Activated T-cell treated with anti-CD3 and anti-CD28 coated beads for 4 hours (primary cell): ENCODE measurements at places on chromosomes 16 and 17.

DNA sequence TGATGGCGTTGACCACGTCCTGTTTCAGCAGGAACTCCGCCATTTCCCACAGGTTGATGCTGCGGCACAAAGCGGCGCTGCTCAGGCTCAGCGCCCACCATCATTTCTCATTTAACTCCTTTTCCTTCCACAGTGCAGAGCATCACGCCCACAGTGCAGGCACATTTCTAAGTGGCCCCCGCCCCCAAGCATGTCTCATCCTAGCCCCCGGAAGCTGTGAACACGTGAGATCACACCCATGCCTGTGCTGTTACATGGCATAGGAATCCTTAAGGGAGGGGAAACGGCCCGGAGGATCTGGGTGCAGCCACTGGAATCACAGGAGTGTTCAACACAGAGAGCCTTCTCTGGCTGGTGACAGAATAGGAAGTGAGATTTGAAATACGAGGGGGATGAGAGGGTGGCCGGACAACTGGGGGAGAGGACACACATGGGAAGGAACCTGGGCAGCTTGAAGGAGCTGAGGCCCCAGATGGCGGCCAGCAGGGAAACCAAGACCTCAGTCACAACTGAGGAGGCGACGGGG is 4.7 kb downstream of the NAGPA start:
- no peak for DNase-seq

- no peak for DNase-seq
These were observed 41.8 kb downstream of the STAT3 start for GRCh38 chr17:42346481-42346880.

DNA sequence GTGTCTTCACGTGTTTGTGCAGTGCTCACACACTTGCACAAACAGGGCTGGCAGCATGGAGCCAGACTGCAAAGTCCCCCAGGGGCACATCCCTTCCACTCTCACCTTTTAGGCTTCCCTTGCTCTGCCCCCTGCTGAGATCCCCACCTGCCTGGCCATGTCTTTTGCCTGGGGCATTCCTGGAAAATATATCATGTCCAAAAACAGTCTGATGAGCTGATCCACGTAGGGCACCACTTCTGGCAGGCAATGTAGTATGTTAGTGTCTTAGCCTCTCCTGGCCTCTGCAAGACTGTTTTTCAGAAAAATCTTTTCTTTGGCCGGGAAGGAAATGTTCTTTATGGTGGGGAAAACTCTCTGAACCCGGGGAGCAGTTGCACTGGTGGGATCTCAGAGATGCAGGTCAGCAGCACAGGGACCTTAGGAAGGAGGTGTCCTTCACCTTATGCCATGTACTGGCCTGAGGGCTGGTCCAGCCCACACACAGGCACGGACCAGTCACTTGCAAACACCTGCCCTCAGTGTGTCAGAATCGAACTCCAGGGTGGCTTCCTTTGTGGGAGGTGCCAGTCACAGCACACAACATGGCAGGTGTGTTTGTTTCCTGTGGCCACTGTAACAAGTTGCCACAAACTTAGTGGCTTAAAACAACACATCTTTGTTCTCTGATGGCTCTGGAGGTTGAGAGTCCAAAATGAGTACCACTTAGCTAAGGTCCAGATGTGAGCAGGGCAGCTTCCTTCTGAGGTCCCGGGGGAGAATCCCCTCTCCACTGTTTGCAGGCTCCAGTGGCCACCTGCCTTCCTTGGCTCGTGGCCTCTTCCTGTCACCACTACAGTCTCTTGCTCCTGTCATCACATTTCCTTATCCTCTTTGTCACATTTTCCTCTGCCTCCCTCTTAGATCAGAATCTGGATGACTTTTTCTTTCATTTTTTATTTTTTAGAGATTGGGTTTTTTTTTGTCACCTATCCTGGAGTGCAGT is 46.6 kb downstream of the MPRIP start:
- no peak for DNase-seq

DNA sequence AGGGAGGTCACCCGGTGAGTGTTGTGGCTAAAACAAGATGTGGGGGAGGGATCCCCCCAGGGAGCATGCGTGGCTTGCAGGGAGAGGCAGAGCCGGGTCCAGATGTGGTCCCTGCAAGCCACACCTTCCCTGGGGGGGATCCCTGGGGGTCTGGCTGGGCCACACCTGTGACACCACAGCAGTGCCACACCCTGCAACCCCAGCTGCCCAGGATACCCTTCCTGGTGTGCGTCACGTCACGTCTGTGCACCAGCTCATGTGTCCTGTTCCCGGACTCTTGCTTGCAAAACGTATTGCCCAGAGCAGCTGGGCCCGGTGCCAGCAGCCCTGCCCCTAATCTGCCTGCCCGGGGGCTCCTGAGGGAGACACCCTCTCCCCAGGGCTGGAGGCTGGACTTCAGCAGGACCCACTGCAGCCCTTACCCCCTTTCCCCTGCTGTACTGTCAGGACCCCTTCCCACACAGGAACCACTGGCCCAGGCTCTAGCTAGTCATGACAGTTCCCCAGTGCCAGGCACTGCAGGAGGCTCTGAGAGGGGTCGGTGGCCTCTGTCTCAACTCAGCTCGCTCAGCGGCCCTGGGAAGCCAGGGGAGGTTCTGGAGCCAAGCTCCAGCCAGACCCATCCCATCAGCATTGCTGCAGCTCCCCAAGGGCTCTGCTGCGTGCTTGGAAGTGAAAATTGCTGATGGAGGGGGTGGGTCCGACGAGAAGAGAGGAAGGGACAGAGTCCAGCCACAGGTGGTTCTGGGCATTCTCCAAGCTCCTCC is 25.8 kb upstream of the ACSF3 start:
- no peak for DNase-seq

GRCh38 chr17:66655461-66655860 is 179.5 kb upstream of the CACNG5 start:
- no peak for DNase-seq

DNA sequence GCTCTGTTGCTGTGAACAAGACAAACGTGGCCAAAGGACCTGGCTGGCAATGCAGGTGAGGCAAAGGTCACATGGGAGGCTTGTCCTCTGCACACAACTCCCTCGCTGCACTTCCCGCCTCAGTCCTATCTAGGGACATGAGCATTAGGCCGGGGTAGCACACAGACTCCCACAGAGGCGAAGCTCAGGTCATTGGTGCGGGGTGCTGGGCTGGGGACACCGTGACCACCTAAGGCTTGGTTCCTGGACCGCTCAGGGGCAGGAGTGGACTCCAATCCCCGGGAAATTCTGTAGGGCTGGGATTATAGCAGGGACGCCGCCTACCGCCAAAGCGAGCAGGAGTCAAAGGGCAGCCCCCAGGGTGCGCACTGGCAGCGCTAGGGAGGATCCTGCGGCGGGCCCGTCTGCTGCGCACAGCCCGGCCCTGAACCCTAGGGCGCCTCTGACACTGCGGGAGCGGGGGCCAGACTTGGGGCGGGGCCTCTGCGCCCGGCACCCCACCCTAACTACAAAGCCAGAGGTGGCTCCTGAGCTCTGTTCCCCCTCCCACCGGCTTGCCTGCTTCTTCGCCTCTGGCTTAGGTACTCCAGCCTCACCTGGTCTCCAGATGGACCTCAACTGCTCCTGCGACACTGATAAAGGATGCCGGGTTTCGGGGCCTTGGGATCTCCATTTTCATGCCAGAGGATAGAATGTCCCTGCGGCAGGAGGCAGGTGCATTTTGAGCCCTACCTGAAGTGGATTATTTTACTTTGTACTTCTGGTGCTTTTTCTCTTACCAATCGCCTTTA is 3.9 kb upstream of the MT1B start:
- no peak for DNase-seq

GRCh38 chr17:17811381-17812210 is 25.2 kb downstream of the SREBF1 start:
- no peak for DNase-seq

- DNase-seq: no peak
These were observed 434.2 kb downstream of the SOX9 start for GRCh38 chr17:72555052-72555451.

DNA sequence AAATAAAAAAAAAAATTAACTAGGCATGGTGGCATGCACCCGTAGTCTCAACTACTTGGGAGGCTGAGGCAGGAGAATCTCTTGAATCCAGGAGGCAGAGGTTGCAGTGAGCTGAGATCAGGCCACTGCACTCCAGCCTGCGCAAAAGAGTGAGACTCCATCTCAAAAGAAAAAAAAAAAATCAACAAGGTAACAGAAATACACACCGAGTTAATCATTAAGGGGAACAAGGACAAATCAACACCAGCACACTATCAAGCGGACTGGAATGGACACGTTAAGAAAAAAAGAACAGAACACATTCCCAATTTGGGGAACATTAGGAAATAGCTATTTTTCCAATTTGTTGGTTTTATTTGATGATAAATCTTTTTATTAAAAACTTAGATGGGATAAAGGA is 28.4 kb upstream of the GLG1 start:
- no peak for DNase-seq

- no peak for DNase-seq
These were observed 36.9 kb upstream of the CRISPLD2 start for GRCh38 chr16:84782846-84783245.

DNA sequence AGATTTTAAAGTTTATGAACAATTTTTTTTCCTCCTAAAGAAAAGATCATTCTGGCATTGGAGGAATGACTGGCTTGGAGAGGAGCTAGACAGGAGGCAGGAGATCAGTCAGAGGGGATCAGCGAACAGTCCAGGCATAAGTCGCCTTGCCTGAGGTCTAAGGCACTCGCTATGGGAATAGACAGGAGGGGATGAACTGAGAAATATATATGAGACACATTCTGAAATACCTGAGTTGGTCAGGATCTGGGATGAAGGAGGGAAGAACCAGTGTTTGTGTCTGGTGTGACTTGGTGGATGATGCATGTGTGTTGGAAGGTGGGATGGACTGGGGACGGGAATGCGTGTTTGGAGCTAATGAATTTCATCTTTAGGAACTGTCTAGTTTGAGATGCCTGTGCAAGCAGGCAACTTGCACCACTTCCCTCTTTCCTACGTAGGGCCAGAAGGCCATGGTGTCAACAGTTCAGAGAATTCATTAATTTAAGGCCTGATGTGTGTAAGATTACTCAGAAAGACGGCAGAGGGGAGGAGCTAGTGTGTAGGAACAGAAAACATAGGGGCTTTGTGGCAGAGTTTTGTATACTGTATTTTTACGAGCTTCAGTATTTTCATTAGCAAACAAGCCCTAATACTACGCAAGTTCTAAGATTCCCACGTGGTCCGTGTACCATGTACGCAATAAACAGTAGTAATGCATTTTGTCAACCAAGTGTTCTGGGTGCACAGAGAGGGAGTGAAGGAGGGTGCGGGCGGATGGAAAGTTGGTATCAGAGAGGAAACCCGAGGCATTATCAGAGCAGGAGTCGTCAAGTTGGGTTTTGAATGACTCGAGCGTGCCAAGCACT is 825 bp downstream of the HEATR6 start:
- DNase-seq: peak; percentile 55
